ENCODE measurements at places on chromosomes 12 and 14. TPM values are rescaled to one million over a fixed set of nuclear protein-coding genes. Genes with fewer than 3 reads are reported as not detected.

PIWIL1 gene
- total RNA-seq, result not detected

OS9 gene
- 199 TPM for total RNA-seq

TAS2R9 gene
- total RNA-seq, result 0.19 TPM

ACSM4 gene
- not detected for total RNA-seq

CIDEB gene
- total RNA-seq, result 1.6 TPM

RAD9B gene
- total RNA-seq, result 0.19 TPM

IL31 gene
- not detected for total RNA-seq

MYBPC1 gene
- not detected for total RNA-seq

SPTB gene
- total RNA-seq, result not detected

SLC2A14 gene
- not detected for total RNA-seq

ACADS gene
- 12.8 TPM for total RNA-seq

All from vein endothelial cell (primary cell).